Heart left ventricle (tissue), 16 donors: ENCODE measurements at places on chromosomes 6 and 20. TPM values are rescaled to one million over a fixed set of nuclear protein-coding genes. Genes with fewer than 3 reads are reported as not detected.

The OR2B6 gene
- not detected for total RNA-seq

The FOXA2 gene
- total RNA-seq, result not detected

- H3K4me3 ChIP-seq, result no peak overlapping the region
- no peak overlapping the region for H3K27ac ChIP-seq
- H3K36me3 ChIP-seq, result no peaks in the 10 kb centered on the region
Observed at GRCh38 chr20:19706463-19706862, 51.6 kb upstream of the RIN2 start.

GRCh38 chr6:74609871-74610270 is 596.0 kb downstream of the COL12A1 start:
- H3K27me3 ChIP-seq, result no peaks in the 10 kb centered on the region
- no peak for DNase-seq
- H3K27ac ChIP-seq, result no peak overlapping the region
- no peaks in the 10 kb centered on the region for H3K36me3 ChIP-seq
- H3K4me1 ChIP-seq, result peaks cover 2% of the 10 kb centered on the region
- H3K4me3 ChIP-seq, result no peak overlapping the region

DNA sequence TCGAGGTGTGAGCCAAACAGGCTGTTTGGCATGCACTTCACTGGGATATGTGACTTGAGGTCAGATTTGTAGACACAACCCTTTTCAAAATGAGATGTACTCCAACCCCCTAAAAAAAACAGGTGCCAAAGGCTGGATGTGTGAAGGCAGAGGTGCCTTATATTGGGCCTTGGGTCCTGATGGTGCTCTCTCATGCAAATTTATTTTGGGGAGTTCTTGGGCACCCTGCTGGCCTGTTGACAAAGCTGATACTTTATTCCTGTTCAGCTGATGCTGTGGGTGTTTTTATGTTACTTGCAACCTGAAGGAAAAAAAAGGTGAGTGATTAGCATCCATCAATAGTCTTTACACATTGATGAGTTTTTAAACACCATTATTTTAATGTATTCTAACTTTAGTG is 121.5 kb downstream of the DNAH8 start:
- no peak for DNase-seq
- no peaks in the 10 kb centered on the region for H3K27me3 ChIP-seq
- no peaks in the 10 kb centered on the region for H3K4me1 ChIP-seq
- H3K36me3 ChIP-seq, result no peaks in the 10 kb centered on the region
- H3K27ac ChIP-seq, result no peak overlapping the region
- no peak overlapping the region for H3K4me3 ChIP-seq

DNA sequence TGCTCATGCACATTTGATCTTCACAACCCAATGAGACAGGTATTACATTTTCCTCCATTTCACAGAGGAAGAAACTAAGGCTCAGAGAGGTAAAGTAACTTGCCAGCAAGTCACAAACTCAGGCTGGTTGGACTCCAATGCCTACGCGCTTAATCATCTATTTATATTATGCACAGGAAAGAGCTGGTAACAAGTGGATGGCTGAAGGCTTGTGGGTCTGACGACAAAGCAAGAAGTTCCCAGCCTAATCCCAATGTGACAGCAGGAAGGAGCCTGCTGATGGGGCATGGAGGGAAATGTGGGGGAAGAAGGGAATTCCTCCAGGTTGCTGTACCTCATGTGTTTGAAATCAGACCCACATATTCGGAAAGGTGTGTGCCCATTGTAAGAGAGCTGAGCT is 3.9 kb downstream of the CDH22 start:
- peaks cover 43% of the 10 kb centered on the region for H3K27me3 ChIP-seq
- no peak overlapping the region for H3K4me3 ChIP-seq
- DNase-seq, result no peak
- peaks cover 8% of the 10 kb centered on the region for H3K4me1 ChIP-seq
- H3K36me3 ChIP-seq, result no peaks in the 10 kb centered on the region
